Activated CD4-positive, CD25-positive, alpha-beta regulatory T cell treated with anti-CD3 and anti-CD28 coated beads, Interleukin-2, amount 50 U/mL, for 24 hours (primary cell): ENCODE measurements at places on chromosomes 5 and 9.

DNA sequence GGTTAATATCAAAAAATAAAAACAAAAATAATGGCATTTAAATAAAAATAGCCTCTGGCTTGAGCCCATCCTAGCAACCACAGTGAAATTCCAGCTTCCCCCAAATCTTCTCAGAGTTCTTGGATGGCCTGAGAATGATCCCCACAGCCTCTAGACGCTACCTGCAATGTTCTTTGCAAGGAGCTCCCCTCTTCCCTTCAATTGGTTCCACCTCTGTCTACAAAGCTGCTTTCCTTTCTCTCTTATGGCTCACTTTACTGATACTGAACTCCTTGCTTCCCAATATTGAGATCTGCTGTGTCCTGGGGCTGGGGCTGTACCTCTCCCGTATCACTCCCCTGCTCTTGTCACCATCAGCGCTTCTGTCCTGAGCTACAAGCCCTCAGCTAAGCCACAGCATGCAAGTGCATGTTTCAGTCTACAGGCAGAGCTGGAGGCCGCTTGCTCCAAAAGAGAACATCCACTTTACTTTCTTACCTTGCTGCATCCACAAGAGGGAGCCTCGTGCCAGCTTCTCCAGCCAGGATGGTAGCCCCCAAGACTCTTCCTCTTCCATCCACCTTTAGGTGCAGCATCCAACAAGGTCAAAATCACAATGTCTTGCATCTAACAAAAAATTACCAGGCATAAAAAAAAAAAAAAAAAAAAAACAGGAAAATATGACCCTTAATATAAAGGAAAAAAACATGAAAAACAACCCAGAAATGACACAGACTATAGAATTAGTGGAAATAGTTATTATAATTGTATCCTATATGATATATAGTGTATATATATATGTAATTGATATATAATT, 57.4 kb upstream of the PRSS3 start:
- ATAC-seq, result no peak

DNA sequence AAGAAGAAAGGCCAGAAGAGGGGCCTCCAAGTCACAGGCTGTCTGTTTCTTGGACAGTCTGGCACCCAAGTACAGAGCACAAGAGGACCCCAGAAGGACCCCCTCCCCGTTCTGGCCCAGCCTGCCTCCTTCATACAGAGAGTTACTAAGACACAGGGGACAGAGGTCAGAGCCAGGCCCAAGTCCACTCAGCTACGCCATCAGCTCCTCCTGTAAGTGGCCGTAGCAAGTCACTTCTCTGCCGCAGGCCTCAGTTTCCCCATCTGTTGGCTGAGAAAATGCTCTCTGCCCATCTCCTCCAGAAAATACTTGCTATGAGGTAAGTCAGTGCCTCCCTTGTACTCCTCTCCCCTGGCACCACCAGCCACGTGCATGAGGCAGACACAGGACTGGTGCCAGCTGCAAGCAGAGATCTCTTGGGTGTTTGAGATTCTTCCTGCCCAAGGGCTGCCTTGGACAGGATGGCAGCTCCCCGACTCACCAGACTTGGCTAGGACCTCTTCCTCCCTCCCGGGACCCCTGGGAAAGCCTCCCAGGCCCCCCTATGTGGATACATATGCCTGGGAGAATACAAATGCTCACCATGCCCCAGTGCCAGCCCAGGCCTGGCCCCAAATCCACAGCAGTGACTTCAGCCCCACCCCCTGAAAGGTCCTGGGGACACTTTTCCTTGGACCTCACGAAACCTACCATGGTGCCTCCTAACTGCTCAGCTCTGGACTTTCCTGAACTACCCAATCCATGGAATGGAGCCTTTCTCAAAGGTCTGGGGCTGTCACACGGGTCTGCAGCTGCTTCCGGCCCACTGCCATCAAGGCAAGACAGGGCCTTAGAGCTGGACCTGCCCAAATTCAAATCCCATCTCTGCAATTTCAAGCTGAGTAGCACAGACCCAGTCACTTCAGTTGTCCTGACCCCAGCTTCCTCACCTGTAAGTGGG, 5.1 kb downstream of the EEIG1 start:
- no peak for ATAC-seq

GRCh38 chr5:115774684-115775083, 41.8 kb downstream of the CDO1 start:
- ATAC-seq, result no peak

DNA sequence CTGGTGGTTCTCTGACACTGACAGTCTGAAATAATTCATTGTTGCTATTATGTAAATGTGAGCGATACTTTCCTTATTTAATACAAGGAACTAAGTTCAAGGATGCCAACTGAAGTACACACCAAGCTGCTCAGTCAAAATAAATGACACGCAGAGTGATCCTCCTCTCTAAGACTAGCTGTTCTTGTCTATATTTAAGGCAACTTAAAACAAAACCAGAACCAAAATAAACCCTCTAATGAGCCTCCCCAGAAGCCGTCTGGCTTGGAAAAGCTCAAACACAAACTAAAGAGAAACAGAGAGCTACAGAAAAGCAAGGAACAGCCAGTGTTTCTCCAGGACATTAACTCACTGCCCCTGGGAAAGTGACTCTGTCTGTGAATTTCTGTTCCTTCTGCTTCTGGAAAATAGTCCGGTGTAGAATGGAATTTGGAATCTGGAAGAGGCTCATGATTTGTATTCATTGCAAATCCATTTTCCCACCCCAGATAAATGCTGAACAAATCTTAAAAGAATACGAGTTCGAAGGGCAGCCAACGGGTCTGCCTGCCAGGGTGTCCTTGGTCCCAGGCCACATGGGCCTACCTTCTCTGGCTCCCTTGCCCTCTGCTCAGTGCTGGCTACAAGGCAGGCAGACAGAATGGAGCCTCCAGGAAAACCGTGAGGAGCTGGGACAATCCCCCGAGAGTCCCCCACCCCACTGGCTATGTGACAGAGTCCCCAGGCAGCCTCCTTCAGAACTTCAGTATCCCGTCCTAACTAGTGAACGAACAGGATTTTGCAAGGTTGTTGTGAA, 14.8 kb downstream of the GGTA1 start:
- ATAC-seq, result no peak

- ATAC-seq, result no peak
These were observed 83.1 kb downstream of the EDIL3 start for GRCh38 chr5:84301535-84301934.

DNA sequence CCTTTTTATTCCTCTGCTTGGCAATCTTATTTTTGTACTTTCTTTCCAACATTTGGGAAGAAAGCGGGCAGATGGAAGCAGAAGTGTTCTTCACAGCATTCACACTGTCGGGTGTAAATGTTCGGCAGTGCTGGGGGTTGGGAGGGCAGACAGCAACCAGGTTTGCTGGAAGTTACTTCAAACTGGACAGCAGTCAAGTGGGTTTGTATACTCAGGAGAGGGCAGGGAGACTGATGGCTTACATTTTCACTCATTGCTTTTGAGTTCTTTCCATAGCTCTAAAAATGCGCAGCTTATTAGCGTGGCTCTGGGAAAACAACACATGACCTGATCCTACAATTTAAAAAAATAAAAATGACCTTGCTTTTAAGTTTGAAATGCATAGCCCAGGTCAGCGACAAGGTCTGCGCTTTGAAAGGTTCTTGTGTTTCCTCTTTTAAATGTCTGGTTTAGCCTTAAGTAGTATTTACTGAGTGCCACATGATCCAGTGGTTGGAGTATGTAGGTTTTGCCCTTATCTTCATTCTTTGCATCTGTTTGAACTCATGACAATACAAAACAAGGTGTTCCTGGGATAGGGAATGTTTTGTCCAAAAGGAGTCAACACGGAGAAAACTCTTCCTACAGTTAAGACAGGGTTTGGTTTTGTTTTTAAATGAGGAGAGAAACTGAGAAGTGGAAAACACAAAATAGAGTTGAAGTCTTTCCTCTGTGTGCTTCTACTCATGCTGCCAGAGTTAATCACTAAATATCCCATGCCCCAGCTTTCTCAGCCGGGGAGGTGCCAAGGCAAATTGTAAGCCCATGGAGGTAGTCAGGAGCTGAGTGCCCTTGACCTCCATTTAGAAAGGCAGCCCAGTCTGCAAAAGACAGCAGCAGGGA, 132.7 kb upstream of the DMRT1 start:
- ATAC-seq, result no peak

DNA sequence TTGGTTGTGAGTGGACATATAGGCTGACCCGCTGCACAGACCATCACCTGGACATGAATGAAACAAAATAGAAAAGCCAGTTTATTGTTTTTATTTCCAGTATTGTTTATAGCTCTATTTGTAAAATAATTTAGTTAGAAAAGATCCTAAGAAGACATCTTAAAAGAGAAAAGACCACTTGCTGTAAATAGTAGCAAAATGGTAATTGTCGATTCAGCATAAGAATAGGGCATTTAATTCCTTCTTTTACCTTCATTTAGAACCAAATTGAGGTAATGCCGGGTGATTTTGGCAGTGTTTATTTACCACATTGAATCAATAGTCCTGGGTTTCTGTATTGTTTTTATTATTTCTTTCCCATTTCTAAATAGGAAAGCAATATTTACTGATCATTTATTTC, 7.4 kb downstream of the TARS1 start:
- no peak for ATAC-seq

GRCh38 chr5:131394128-131394527, 130.3 kb downstream of the CDC42SE2 start:
- peak; percentile 75 for ATAC-seq

DNA sequence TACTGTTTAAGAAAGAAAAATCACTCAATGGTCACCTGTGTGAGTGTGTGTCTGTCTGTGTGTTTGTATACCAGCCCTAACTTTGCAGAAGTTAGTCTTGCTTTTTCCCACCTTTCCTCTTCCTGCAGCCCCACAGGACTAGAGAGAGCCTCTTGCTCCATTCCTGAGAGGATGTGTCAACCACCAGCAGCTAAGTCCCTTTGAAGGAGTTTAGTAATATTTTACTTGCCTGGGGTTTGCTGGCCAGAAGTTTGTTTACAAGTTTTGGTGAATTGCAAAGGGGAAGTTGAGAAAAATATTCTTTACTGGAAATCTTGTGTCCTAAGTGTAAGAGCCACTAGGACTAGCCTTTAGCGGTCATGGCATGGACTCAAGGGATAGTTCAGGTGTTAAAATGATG, 316.2 kb downstream of the BRINP1 start:
- ATAC-seq, result no peak

GRCh38 chr5:151660616-151661495, 25.9 kb downstream of the SPARC start:
- no peak for ATAC-seq

GRCh38 chr9:114250648-114251047, 72.2 kb upstream of the ORM1 start:
- no peak for ATAC-seq

- ATAC-seq, result peak; percentile 97
These were observed 17.7 kb upstream of the AKNA start for GRCh38 chr9:114405294-114406034.

DNA sequence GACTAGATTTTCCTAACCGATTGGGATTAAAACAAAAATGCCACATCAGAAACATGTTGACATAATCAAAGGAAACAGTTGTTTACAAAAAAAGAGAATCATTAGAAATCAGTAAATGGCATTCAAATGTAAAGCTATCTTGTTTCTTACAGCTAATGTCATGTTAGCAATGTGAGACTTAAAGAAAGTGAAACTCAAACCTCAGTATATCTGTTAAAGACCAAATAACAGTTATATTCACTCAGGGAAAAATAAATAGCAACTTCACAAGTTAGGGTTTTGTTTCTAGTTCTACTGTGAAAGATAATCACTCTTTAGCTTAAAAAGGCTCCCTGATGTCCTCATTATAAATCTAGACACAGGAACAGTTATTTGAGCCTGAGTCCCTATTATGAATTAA, 189.3 kb upstream of the EFNA5 start:
- no peak for ATAC-seq

GRCh38 chr5:30765227-30765626, 428.3 kb upstream of the CDH6 start:
- ATAC-seq, result no peak

- ATAC-seq, result no peak
These were observed 566 bp upstream of the CEP78 start for GRCh38 chr9:78235256-78235761.

GRCh38 chr5:174503461-174504265, 220.7 kb upstream of the MSX2 start:
- no peak for ATAC-seq

DNA sequence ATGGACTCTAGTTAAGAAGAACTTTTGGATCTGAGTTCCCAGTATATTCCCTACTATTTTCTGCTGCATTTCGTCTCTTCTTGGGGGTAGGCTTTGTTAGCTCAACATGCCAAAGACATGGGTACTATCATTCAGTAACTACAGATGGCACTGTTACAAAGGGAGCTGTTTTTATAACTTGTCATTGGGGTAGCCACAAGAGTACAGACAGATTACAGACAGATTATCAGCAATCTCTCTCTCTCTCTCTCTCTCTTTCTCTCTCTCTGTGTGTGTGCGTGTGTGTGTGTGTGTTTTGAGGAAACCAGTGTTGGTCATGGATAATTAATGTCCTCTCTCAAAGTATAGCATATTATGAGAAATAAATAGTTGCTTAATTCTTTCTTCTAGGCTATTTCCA, 116.1 kb downstream of the WDR70 start:
- ATAC-seq, result no peak

DNA sequence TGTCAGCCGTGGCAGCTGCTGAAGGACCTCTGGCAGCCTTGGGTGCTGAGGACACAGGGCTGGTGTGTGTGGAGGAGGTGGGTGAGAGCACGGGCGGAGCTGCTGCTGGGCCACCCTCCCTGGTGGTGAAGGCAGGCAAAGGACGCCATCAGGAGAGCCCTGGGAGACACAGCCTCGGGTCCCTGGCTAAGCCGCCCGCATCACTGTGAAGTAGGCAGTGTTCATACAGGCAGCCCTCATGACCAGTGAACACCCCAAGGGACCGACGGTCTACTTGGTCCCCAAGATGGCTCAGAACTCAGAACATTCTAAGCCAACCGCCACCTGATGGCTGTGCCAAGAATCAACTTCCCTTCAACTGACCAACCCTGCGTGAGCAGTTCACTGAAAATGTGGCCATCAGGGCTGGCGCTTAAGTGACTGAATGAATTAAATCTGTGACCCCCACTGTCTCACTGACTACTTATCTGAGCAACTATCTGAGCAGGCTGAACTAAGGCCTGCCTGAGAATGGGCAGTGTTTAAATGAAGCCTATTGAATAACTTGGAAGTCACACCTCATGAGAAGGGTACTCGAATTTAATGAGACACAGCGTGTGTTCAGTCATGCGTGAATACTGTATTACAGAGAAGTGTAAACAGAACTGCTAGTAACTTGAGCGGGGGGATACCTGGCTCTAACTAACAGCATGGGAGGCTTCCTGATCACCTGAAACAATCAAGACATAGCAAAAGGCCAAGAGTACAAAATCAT, 54.7 kb upstream of the SIMC1 start:
- no peak for ATAC-seq

DNA sequence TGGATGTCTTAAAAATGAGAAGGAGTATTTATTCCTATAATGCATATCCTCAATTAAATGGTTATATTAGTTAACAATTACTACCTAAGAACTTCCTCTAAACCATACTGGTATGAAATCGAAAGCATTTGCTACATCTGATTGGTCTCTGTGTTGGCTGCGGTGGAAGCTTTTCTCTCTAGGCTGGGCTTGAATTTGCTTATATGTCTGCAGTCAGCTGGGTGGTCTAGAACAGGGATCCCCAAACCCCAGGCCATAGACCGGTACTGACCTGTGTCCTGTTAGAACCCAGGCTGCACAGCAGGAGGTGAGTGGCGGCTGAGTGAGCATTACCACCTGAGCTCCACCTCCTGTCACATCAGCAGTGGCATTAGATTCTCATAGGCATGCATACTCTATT, 112.3 kb downstream of the TLE4 start:
- ATAC-seq, result no peak

- no peak for ATAC-seq
These were observed 65.5 kb upstream of the ABCA1 start for GRCh38 chr9:104993291-104993963.
